Left lobe of liver (tissue), 2 donors: ENCODE measurements at places on chromosomes 1 and 21. TPM values are rescaled to one million over a fixed set of nuclear protein-coding genes. Genes with fewer than 3 reads are reported as not detected.

Gene TIE1
- 8.5 TPM for total RNA-seq

Gene CA6
- not detected for total RNA-seq

DNA sequence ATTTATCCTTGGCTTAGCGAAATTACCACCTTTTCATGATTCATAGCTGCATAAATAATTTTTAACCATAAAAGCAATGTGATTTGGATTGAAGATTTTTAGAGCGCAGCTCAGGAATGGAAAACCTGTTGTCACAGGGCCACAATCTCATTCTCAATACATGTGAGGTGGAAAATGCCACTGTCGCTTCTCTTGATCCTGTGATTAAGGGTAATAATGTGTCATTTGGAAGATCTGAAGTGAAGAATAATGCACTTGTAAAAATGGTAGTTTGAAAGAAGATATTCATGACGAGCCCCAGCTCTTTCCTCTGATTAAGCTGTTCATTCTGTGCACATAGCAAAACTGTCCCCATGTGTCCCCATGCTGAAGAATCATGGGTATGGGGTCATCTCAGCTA is 230.4 kb downstream of the BACH1 start:
- no peak for DNase-seq

Gene PHACTR4
- 23.5 TPM for total RNA-seq

Gene DRAM2
- total RNA-seq: 15.0 TPM

Gene SLC16A1
- total RNA-seq: 29.2 TPM

Gene SYT14
- 0.03 TPM for total RNA-seq

DNA sequence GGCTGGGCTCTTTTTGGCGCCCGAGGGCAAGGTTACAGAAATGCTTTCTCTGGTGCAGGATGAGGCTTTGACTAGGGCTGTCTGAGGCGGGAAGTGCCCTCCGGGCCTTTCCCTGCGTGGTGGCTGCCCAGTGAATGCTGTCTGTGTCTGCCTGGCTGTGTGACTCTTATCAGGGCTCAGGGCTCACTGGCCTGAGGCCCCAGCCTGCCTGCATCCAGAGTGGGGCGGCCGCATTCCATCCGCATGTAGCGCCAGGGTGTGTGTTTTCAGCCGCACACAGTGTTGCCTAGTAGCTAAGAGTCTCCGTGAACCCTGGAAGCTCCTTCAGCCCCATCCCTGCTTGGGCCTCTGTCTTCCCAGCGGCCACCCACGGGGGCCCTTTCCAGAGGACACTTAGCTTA is 59.1 kb downstream of the FAAP20 start:
- DNase-seq: no peak

DNA sequence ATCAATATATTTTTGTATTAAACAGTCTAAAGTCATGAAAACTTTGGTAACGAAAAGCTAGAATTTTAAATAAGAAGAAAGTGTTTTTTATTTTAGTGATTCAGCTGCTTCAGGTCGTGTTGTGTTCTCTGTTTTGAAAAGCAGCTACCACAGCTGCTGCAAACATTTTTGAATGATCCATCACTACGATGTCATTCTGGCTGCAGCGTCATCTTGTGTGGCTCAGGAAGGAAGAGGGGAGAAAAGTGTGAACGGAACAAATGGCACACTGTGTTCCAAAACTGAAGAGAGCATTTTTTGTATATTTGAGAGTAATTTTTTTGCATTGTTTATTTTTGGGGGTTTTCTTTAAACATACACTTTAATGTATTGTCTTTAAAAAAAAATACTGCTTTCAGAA is 323.0 kb upstream of the ADGRL2 start:
- no peak for DNase-seq

DNA sequence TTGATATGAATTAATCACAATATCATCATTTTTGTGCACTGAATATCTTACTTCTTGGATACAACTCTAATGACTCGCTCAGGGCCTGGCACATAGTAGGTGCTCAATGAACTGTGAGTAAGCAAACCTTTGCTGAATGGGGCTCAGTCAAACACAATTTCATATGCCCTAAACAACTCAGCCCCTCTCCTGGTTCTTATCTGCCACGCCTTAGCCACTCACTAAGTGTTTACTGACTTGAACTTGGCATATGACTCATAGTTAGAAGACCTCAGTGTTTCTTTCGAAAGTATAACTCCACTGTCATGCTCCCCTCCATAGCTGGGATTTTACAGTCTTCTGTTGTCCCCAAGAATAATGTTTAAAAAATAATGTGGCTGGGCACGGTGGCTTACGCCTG is 4.8 kb upstream of the IFNLR1 start:
- no peak for DNase-seq

DNA sequence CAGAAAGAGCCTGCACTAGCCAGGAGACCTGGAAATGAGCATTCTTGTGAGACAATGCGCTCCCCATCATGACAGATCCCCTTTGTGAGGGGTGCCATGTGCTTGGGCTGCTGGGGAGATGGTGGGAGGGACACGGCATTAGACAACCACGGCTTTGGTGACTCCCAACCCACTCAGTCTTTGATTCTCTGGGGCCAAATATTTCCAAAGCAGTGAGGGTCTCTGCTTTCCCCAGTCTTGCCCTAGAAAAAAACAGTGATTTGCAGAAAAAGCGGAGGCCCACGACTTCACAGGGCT is 10.2 kb downstream of the SLC45A3 start:
- no peak for DNase-seq

Gene CPLANE2
- 4.7 TPM for total RNA-seq

- no peak for DNase-seq
Observed at GRCh38 chr1:227791425-227792143, 23.9 kb upstream of the PRSS38 start.

DNA sequence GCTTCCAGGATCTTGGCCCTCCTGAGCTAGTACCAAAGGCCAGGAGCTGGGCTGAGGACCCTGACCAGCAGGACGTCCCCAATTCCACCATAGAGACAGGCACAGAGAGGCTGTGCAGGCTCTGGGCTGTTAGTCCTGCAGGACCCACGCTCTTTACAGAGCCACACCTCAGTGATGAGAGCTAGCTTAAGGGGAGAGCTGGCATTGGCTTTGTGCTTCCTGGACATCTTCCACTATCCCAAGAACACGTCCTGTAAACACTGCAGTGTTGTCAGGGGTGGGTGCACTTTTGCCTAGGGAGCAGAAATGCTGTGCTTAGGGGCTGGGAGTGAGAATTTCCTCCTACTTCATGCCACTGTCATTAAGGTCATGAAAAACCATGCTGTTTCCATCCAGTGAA is 91.7 kb upstream of the EDN2 start:
- peak; percentile 23 for DNase-seq

- no peak for DNase-seq
Observed at GRCh38 chr1:110205591-110206155, 4.4 kb upstream of the KCNC4 start.

Gene NPR1
- total RNA-seq: 7.1 TPM

Gene NUDT17
- 0.63 TPM for total RNA-seq

DNA sequence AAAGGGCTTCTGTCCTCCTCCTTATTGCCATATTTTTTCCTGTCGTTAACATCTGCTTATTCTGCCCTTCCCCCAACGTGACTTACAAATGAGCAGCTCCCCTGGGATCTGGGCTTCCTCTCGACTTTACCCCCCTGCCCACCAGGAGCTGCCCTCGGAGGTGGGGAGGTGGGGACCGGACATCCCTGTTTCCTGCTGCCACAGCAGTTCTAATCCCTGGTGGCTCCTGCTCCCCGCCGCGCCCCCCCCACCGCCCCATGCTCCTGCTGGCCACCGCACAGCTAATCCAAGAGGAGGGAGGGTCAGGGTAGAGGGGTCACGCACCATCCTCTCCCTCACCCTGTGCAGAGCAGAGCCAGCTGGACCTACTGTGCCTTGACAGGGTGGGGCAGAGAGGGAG is 4.4 kb upstream of the SLC27A3 start:
- DNase-seq: no peak

- no peak for DNase-seq
Observed at GRCh38 chr1:182927693-182928433, 25.1 kb downstream of the SHCBP1L start.

Gene CLEC20A
- total RNA-seq: not detected

DNA sequence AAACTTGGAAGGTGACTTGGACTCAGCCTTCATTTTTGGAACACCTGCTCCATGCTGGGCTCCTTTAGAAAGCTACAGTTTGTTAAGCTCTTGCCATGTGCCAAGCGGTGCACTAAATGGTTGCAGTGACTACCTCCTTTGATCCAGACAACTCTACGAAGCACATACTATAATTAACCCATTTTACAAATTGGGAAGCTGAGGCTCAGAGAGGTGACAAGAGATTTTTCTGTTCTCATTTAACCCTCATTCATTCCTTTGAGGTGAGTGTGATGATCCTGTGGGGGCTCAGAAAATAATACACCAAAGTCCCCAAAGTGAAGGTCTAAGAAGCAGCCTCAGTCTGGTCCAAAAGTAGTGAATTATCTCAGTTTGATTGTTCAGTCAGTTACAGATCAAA is 1.6 kb upstream of the PAQR7 start:
- DNase-seq: no peak

GRCh38 chr1:115829023-115829674 is 11.8 kb downstream of the NHLH2 start:
- no peak for DNase-seq

GRCh38 chr1:37519613-37520012 is 5.0 kb upstream of the MEAF6 start:
- no peak for DNase-seq

GRCh38 chr1:27519331-27520258 is 29.6 kb upstream of the WASF2 start:
- peak; percentile 90 for DNase-seq

DNA sequence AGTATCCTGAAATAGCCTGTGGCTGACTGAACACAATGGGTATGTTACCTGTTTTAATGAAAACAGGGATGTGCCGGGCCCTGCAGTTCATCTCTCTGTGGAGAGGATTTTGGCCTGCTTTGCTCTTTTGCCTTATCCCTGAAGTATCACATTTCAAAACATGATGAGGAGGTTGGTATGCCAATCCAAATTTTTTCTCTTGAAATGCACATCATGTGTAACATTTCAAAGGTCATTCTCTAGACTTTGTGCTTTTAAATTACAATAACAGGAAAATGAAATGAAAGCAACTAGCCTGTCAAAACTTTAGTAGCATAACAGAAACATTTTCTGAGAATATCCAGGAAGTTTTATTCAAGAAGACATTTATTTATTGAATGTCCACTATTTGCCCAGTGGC is 118.9 kb downstream of the SLC44A5 start:
- no peak for DNase-seq

DNA sequence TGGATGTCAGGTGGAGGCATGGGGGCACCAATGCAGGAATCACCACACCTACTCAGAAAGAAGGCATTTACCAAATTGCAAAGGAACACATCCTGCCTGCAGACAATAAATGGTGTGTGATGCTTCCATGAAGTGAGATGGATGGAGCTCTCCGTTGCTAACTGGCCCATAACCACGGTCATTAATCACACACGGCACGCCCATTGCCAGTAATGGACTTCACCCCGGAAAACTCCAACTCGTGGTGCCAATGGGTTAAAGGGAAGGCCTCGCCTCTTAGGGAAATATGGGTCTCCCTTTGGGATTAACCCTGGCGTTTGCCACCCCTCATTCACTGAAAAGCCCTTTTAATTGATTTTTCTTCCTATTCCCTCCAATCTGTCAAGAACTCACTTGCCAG is 443.1 kb upstream of the DAB1 start:
- no peak for DNase-seq

DNA sequence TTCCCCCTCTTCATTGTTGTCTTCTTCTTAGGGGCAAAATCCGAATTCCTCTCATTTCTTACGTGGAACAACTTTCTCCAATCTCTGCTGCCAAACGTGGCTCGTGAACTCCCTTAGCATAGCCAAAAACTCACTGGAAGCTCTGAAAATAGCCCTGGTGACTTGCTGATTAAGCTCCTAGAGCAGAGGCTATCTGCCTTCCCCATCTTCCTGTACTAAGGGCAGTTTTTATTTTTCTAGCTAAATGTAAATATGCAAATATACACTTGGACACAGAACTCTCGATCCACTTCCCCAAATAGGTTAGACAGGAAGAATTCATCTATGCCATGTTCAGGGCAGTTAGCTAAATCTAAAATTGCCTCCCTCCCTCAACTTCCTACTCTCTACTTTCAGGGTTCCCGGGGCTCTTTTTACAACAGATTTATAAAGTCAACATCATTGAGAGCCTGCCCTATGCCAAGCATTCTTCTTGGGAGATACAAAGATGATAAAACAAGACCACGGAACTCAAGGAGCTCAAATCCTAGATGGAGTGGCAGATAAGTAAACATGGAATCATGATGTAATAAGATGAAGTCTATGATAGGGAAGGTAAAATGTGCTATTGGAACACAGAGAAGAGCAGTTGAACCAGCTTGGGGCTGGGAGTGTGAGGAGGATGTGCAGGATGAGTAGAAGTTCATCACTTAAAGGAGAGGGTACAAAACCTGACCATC is 59.4 kb upstream of the FMOD start:
- DNase-seq: no peak

- DNase-seq: no peak
Observed at GRCh38 chr1:229285440-229285839, 14.5 kb downstream of the RAB4A start.

DNA sequence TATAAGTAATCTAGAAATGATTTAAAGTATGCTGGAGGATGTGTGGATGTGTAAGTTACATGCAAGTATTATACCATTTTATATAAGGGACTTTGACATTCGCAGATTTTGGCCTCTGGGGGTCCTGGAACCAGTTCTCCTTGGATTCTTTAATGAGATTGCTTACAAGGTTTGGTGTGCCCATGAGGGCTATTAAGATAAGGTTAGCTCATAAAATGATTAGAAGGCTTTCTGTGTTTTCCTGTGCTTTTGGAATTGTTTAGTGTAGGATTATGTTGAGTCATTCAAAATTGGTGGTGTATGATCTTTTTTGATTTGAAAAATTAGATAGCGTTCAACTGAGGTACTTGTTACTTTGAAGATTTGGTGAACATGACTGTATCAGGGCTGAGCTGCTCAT is 5.6 kb downstream of the USP25 start:
- DNase-seq: no peak

Gene CRYAA
- not detected for total RNA-seq

DNA sequence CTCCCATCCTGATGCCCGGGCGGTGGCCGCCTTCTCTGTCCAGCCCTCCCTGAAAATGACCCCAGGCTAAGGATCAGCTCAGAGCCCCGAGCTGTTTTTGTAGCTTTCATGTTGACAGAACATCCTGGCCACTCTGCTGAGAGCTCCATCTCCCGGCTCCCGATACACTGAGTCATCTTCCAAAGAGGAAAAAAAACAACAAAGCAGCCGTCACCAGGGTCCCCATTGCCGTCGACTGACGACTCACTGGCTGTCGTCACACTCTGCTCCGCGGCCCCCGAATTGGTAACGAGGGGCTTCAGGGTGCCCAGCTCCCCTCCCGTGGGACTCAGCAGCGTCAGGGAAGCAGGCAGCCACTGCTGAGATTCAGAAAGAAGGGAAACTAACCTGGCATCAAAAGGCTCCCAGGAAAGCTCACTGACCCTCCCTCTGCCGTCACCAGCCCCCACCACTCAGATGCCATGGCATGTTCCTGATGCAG is 67.2 kb downstream of the CD46 start:
- DNase-seq: peak; percentile 41
